A549 treated with AZD2906 at 1 μM for 4 hours (cell line): ENCODE measurements at places on chromosomes 3 and 15. TPM values are rescaled to one million over a fixed set of nuclear protein-coding genes. Genes with fewer than 3 reads are reported as not detected.

Gene RYK
- 25.3 to 28.8 TPM (median 26.8 TPM) in 5 replicates for total RNA-seq

Gene KAT2B
- 4.6 to 6.7 TPM (median 5.9 TPM) in 5 replicates for total RNA-seq

Gene SEMA5B
- 0.22 to 0.31 TPM (median 0.26 TPM) in 5 replicates for total RNA-seq

Gene IL17RC
- 28.0 to 34.0 TPM (median 32.0 TPM) in 5 replicates for total RNA-seq

Gene SPINT1
- total RNA-seq: 0.55 to 1.1 TPM (median 0.73 TPM) in 5 replicates

Gene PLSCR5
- not detected in 5 replicates for total RNA-seq

Gene LRRC2
- total RNA-seq: not detected in 5 replicates

Gene PHLDB2
- total RNA-seq: 11.4 to 18.8 TPM (median 17.1 TPM) in 5 replicates

Gene RARRES1
- 8.0 to 11.8 TPM (median 9.8 TPM) in 5 replicates for total RNA-seq

Gene MUC4
- 0.01 to 0.10 TPM (median 0.05 TPM) in 4 of 5 replicates, not detected in the other for total RNA-seq

Gene IL20RB
- total RNA-seq: 0.76 to 1.1 TPM (median 0.98 TPM) in 5 replicates

Gene IQCF5
- not detected in 5 replicates for total RNA-seq

Gene TRPM1
- not detected in 5 replicates for total RNA-seq

Gene CHRM5
- total RNA-seq: 0.02 to 0.06 TPM (median 0.03 TPM) in 4 of 5 replicates, not detected in the other

Gene ATP2B2
- total RNA-seq: 0.06 to 0.14 TPM (median 0.09 TPM) in 5 replicates

Gene KLHL40
- not detected in 5 replicates for total RNA-seq

Gene CFAP100
- not detected in 5 replicates for total RNA-seq

Gene GUCA1C
- not detected in 5 replicates for total RNA-seq

Gene SUSD5
- total RNA-seq: 2.9 to 4.6 TPM (median 3.7 TPM) in 5 replicates

Gene PARP3
- total RNA-seq: 8.0 to 10.4 TPM (median 9.4 TPM) in 5 replicates

Gene MYO1E
- 236 to 326 TPM (median 277 TPM) in 5 replicates for total RNA-seq

Gene SLC12A1
- total RNA-seq: not detected in 5 replicates

Gene RARB
- total RNA-seq: 6.7 to 19.9 TPM (median 11.0 TPM) in 5 replicates

Gene ALDH1A3
- 16.6 to 27.1 TPM (median 20.1 TPM) in 5 replicates for total RNA-seq
